AG04450 (cell line): ENCODE measurements at places on chromosomes 11 and 22. TPM values are rescaled to one million over a fixed set of nuclear protein-coding genes. Genes with fewer than 3 reads are reported as not detected.

DNA sequence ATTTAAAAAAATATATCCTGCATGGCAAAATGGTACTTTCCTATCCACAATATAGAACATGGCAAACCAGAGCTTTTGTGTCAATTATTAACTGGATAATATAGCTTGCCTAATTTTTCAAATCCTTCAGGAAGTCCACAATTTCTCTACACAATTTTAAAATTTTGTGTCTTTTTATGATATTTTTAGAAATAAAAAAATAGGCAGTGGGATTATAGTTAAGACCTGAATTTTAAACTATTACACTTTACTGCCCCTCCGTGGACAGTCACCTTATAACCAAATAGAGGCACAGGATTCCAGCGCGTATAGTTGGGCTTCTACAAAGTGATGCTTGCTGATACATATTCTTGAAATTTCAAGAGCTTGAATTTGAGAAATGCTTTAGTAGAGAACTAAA, 2.1 kb upstream of the DMC1 start:
- no peak for DNase-seq

DNA sequence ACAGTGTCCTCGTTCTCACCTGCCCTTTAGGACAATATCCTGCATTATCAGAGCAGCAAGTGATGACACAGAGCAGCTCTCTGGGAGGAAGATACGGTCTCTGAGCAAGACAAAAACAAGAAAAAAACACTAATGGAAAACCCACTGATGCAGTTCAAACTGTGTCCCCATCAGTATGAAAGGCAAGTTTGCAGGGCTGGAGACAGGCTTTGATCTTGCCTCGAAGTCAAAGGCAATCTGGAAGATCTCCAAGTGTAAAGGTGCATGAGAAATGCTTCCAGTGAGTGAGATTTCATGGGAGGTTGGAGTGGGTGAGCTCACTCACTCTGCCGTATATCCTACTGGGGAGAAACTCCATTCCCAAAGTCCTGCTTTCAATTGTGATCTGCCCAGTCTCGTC, 157.5 kb downstream of the KIRREL3 start:
- no peak for DNase-seq

DNA sequence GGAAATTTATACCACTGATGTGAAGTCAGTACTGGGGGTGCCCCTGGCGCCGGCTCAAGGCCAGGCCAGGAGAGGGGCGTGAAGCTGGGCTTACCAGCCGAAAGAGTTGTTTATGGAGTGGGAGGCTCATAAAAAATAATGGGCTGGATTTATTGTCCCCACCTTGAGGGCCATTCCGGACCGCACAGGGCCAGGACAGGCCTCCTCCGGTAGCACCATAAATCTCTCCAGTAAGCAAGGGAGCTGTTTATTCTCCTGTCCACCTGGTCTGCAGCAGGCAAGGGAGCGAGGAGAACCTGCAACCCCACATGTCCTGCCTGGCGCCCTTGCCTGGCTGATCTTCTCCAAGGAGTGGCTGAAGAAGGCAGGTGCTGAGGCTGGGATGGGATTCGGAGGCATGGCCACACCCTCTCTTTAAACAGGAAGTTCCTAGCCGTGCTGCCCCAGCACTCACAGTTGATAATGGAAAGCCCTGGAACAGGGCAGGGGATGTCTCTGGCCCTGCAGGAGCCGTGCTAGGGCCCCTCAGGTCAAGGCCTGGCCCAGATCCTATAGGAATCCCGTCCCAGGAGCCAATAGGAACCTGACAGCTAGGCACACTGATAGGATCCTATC, 65.1 kb downstream of the SCUBE1 start:
- no peak for DNase-seq

- no peak for DNase-seq
Observed at GRCh38 chr22:34395370-34395769, 475.1 kb upstream of the LARGE1 start.

GRCh38 chr22:20741008-20741633, 32.8 kb upstream of the SERPIND1 start:
- no peak for DNase-seq

DNA sequence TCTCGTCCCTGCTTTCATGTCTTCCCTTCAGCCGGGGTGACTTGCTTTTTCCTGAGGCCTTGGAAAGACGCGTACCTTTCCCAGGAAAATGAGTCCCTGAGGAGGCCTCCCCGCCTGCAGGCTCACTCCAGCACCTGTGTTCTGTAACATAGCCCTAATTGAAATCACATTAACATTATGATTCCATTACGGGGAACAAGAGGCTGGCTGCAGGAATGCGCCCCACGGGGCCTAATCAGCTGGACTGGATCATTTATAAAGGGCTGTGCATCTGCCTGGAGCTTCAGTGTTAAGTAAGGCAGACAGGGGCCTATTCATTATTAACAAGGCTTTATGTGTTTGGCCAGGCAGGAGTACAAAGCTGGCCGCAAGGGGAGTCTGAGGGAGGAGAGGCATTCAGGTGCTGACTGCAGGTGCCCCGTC, 41.9 kb upstream of the TSPAN18 start:
- no peak for DNase-seq

- DNase-seq: no peak
Observed at GRCh38 chr11:117145393-117145761, 1.3 kb downstream of the PAFAH1B2 start.

DNA sequence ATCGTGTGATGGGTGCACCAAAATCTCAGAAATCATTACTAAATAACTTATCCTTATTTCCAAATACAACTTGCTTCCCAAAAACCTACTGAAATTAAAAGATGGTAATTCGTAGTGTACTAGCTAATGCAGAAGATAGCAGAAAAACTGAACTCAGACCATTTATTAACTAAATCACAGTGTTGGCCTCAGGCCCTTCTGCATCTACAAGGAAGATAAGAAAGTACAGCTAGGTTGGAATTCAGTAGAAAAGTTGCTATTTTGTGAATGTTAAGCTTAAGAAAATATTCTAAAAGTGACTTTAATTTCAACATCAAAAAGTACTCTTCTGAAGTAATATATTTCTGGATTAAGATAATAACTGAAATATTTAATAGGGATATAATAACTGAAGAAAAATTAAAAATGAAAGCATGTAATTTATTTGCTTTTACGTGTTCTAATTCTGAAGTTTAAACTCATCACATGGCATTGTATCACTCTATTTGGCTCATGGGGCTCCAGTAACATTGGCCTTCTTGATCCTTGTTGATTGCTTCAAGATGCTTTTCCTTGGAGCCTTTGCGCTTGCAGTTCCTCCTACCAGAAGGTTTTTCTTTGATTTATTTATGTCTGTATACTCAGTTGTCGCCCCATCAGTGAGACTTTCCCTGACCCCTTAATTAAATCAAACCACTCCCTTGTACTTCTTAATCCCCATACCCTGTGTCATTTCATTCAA, 847.9 kb upstream of the ANO3 start:
- DNase-seq: no peak

GRCh38 chr11:120378474-120378873, 42.3 kb downstream of the ARHGEF12 start:
- no peak for DNase-seq

GRCh38 chr11:36469881-36470802, 39.9 kb downstream of the TRAF6 start:
- DNase-seq: no peak

DNA sequence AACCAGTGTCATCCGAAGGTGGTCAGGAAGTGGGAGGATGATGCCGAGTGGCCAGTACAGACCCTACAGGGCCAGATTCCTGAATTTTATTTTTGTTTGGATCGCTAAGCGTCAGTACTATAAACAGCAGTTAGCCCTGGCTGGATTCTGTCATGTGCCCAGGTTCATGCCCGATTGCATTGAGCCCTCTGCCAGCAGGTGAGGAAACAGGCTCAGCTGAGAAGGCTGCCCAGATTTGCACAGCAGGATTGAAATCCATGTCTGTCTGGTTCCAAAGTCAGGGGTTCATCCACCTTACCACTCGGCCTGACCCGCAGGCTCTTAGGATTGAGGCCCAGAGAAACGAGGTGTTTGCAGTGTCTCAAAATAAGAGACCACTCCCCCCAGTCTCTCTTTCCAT, 9.1 kb upstream of the TBC1D22A start:
- no peak for DNase-seq

- no peak for DNase-seq
Observed at GRCh38 chr22:45335021-45335818, 25.5 kb downstream of the FAM118A start.

DNA sequence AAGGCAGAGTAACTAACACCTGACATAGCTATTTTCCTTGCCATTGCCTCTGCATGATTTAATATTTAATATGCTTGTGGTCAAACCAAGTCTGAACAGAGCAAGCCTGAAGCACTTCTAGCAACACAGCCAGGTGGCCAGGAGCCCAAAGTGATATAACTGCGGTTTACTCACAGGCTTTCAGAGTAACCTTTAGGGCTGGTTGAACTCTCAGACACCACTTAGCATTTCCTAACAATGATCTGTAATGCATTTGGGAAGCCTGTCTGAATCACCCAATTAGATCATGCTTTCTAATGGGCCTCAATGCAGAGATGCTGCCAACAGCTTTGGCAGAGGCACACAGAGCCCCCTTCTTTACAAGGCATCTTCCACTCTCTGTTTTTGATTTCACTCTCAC, 96.1 kb downstream of the FDX1 start:
- DNase-seq: peak; percentile 42

GRCh38 chr22:46267431-46268279, at the start of gene TTC38:
TSS of gene TTC38 (plus strand) at chr22:46268008. CDS start at chr22:46268040, 32 bp downstream.
- DNase-seq: no peak

DNA sequence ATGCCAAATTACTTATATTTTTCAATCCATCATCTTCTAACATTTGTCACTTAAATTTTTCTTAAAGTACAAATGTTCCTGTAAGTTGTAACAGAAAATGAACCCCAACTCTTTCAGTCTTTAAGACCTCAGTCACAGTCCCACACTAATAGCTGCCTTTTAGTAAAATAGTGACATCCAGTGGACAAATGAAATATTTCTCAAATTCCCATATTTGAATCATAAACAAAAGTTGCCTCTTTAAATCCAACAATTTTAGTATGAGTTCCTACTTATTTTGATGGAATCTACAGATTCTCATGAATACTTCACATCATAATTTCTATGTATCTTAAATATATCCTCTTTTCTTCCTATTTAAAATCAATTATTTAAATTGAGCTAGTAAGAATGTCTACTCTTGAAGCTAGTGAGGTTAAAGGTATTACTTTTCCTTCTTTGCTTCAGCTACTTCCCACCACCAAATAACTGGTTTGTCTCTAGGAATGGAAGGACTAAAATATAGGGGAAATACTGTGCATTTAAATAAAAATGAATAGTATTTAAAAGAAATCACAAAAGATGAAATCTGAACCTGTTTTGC, 9.2 kb downstream of the LIN7C start:
- no peak for DNase-seq

DNA sequence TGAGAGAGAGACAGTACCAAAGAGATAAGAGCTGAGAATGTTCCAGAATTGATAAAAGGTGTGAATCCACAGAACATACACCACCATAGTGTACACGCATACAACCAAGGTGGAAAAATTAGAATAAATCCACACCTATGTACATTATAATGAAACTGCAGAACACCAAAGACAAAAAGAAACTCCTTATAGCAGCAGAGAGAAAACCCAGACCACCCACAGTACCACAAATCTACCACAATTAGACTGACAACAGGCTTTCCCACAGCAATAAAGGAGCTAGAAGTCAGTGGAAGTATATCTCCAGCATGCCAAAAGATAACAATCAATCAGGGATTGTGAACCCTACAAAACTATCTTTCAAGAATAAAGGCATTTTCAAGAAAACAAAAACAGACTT, 31.8 kb downstream of the SCN4B start:
- no peak for DNase-seq

GRCh38 chr11:12110201-12110713, at the start of gene MICAL2:
TSS of gene MICAL2 (plus strand) at chr11:12110590. CDS start at chr11:12162156, 51,566 bp downstream.
- DNase-seq: peak; percentile 57

DNA sequence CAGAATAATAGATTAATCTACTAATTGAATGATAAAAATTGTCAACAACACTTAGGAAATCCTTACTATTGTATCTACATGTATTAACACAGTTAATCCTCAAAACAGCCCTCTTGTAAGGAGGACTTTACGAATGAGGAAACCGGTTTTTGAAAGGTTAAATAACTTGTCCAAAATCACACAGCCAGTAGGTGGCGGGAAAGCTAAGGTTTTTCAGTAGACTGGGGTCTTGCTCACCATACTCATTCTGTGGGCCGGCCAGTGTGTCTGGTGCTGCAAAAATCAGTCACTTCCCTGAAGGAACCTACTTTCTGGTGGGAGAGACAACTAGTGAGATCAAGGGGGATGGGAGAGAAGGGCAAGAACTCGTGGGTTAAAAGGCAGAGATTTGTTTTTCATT, 3.8 kb downstream of the DCPS start:
- DNase-seq: no peak

DNA sequence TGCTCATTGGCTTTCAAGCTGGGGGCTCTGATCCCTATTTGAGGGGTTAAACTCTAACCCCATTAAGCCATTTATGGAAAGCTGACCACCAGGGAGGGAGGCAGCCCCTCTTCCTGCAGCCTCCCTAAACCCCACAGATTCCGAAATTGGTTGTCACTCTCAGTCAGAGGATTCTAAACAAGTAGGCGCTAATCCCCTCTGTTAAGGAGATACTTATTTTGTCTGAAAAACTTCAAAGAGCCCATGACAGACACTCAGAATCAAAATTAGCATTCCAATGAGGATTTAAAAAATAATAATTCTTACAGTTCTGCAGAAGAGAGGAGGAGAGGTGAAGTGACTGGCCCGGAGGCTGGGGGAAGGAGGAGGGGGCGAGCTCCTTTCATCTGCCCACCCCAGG, 69.7 kb upstream of the LMO1 start:
- DNase-seq: no peak

GRCh38 chr22:31836010-31836409, 82.2 kb downstream of the DEPDC5 start:
- no peak for DNase-seq

- no peak for DNase-seq
Observed at GRCh38 chr11:73236854-73237253, 18.8 kb downstream of the P2RY2 start.

DNA sequence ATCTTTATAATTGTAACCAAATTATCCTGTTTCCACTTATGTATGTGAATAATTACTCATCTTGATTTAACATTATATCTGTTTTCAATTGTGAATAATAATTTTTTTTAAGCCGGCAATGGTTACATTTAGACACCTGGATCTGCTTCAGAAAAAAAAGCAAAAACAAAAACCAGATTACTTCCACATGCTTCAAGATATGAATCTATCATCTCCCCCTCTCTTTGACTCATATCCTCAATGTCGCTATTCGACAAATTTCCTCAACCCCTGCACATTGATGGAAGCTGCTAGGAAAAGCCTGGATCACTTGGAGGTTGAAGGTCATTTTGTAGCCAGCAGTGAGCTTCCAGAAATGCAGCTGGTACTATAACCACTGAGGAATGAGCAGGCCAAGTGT, 42.7 kb downstream of the SLC1A2 start:
- DNase-seq: no peak

The CRYAB gene
- 6.1 and 6.3 TPM in 2 replicates for polyA plus RNA-seq

The GVQW3 gene
- 1.6 and 1.7 TPM in 2 replicates for polyA plus RNA-seq

The GTF2H1 gene
- 40.0 and 53.2 TPM in 2 replicates for polyA plus RNA-seq

The MOGAT2 gene
- not detected in 2 replicates for polyA plus RNA-seq

The KAT5 gene
- polyA plus RNA-seq: 22.6 and 26.1 TPM in 2 replicates

The APBB1 gene
- 42.2 and 54.5 TPM in 2 replicates for polyA plus RNA-seq

The NOX4 gene
- 3.9 and 5.1 TPM in 2 replicates for polyA plus RNA-seq

The TMA7B gene
- polyA plus RNA-seq: not detected in 2 replicates

The LRRC32 gene
- 10.9 and 14.2 TPM in 2 replicates for polyA plus RNA-seq
